ENCODE measurements at places on chromosomes 4 and X.

DNA sequence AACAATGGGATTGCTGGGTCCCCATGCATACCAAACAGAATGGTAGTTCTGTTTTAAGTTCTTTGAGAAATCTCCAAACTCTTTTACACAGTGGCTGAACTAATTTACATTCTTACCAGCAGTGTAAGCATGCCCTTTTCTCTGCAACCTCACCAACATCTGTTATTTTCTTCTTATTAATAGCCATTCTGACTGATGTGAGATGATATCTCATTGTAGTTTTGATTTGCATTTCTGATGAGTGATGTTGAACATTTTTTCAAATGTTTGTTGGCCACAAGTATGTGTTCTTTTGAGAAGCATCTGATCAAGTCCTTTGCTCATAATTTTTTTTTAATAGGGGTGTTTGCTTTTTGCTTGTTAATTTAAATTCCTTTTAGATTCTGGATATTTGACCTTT, 41.2 kb upstream of the ZMAT1 start:
- DNase-seq, result no peak

GRCh38 chr4:184514121-184514988, 40.0 kb upstream of the IRF2 start:
- DNase-seq, result no peak

DNA sequence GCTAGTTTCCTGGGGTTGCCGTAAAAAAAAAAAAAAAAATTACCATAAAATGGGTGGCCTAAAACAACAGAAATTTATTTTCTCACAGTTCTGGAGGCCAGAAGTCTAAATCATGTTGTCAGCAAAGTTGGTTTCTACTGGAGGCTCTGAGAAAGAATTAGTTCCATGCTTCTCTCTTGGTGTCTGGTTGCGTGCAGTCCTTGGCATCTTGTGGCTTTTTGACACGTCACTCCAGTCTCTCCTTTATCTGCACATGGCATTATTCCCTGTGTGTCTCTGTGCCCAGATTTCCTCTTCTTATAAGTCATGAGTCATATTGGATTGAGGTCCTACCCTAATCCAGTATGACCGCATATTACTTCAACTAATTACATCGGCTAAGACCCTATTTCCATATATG, 38.7 kb downstream of the SPATA4 start:
- no peak for DNase-seq

DNA sequence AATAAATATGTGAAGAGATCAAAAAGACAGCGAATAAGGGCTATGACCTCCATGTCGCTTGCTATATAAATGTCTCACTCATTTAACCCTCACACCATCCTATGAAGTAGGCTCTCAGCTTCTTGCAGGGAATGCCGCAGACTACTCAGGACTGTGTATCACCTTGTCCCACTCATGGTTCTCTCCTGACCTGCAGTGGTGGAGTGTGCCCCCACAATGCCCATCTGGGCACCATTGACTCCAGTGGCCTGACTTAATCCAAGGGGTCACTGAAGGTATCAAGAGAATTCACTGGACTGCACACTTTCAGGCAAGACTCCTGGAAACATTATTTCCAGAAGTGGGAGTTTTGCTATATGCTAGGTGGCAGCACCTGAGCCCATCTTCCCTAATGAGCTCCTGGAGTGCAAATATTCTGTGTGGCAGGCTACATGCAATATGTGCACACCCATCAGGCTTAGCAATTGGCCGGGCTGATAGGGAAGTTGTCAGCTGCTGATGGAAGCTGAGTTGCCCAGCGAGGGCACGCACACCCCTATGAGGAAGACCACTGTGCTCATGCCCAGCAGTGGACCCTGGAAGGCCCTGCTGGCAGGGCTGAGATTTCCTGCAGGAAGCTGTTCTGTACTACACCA, 8.2 kb upstream of the EFNB1 start:
- no peak for DNase-seq

- DNase-seq, result no peak
Measured at GRCh38 chrX:49308604-49309269, 5.3 kb downstream of the GAGE10 start.

GRCh38 chr4:105305019-105305836, 158.6 kb downstream of the TET2 start:
- no peak for DNase-seq

DNA sequence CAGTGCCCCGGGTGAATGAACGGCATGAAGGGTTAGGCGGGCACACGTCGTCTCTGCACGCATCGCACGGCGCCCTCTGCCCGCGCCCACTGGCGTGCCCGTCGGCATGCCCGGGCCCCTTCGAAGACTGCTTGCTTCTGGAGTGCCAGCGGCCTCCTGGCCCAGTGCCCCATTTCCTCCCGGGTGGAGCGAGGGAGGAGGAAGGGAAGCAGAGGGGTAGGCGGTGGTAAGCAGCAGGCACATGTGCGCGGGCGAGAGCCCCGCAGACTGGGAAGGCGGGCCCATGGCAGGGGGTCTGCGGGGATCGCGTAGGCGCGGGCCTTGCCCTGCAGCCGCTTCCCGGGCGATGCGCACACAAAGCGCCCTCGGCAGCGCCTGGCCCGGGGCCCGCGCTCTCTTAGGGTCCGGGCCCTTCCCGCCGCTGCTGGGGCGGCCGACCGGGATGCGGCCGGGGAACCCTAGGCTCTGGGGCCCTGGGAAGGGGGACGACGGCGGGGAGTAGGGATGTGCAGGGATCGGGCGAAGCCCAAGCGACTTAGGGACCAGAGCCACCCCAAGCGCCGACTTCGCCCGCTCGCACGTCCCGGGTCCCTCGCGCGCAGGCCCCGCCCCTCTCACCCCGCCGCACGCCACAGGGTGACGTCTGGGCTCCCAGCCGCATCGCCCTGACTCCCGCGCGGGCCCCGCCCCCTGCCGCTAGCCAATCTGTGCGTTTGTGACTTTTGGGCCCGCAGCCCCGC, 866 bp upstream of the EMD start:
- DNase-seq, result no peak

DNA sequence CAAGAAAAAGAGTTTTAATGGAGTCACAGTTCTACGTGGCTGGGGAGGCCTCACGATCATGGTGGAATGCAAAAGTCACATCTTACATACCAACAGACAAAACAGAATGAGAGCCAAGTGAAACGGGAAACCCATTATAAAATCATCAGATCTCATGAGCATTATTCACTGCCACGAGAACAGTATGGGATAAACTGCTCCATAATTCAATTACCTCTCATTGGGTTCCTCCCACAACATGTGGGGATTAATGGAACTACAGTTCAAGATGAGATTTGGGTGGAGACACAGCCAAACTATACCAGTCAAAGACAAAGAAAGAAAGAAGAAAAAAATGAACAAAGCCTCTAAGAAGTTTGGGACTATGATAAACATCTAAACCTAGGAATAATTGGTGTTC, 158.9 kb downstream of the GC start:
- DNase-seq, result no peak

- DNase-seq, result no peak
Measured at GRCh38 chr4:174422893-174423256, 99.4 kb downstream of the HPGD start.

DNA sequence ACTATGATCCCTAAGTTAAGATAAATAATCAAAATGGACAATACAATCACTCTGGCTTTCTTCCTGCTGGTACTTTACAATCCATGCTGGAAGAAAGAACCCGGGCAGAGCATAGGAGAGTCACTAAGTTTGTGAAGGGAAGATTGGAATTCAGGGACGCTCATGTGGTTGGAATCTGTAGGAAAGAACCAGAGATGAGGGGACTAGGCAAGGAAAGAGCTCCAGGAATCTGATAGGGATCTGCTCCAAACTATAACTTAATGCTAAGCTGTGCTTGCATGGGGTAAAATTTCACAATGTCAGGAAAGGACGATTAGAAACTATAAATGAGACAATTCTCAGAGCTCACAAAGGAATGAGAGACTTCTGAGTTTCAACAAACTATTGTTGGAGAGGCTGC, 167.5 kb downstream of the ADGRA3 start:
- no peak for DNase-seq

DNA sequence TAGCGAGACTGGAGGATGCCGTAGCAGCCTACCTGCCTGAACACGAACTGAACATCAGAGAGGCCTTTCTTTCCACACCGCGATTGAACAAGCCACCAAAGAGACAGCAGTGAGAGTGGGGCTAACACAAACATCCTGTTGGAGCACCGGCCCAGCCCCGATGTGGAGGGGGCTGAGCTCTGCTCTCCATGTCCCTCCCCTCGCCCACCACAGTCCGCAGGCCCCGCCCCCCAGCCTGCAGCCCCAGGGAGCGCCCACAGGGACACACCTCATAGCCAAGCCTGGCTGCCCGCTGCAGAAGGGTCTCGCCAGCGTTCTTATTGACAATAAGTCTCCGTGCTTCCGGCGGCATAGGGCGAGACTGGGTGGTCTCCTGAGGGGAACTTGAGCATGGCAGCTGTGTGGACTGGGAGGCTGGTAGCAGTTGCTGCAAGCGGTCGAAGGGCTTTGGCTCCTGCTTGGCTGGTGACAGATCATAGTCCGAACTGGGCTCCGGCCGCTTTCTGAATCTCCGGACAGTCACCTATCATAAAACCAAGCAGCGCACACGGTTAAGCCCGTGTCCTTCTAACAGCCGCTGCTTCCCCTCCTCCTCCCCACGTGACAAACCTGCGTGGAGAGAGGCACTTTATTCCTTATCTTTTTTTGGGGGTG, 35.8 kb downstream of the BCOR start:
- DNase-seq, result no peak

GRCh38 chr4:140931911-140932310, 175.7 kb upstream of the TBC1D9 start:
- DNase-seq, result no peak

- DNase-seq, result no peak
Measured at GRCh38 chr4:153466949-153467896, 1.1 kb downstream of the TMEM131L start.

- DNase-seq, result no peak
Measured at GRCh38 chrX:147763131-147763530, 148.6 kb upstream of the FMR1 start.

DNA sequence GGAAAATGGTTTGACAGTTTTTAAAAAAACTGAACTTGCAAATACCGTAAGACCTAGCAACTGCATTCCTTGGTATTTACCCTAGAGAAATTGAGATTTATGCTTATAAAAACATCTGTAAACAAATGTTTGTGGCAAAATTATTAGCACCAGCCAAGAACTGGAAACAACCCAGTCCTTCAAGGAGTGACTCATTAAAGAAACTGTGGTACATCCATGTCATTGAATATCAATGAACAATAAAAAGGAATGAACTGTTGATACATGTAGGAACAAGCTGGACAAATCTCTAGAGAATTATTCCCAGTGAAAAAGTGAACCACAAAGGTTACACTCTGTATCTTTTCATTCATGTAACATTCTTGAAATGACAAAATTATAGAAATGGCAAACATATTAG, 240.2 kb upstream of the ADAMTS3 start:
- DNase-seq, result no peak

- DNase-seq, result no peak
Measured at GRCh38 chr4:119286377-119287002, 35.4 kb downstream of the FABP2 start.

- no peak for DNase-seq
Measured at GRCh38 chr4:154368060-154368459, 123.5 kb downstream of the DCHS2 start.

DNA sequence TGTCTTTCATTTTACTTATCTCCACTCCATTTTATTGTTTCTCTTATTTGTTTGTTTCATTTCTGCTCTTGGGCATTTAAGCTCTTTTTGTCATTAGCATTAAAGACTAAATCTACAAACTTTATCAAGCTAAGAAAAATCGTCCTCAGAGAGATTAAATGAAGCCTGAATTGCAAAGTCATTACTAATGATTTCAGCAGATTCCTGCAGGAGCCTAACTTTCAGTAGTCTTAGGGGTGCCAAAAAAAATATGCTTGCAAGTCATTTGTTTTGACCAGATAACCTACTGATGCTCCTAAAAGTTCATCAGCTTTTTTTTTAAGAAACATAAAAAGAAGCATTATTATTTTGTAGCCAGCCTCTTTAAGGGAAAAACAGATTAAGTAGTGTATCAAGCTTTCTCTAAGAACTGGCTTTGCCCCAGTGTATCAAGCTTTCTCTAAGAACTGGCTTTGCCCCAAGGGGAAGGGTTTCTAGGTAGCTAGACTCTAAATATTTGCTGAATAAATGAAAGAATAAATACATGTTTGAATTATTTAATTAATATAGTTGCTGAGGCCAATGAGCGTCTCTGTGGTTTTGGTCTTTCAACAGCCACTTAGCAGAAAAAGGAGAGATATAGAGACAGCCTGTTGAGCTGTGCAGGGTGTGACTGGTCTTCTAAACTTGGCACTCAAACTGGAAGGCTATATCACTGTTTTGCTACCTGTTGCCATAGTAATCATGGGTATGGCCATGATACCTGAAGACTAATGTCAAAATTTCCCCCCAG, 174.2 kb downstream of the BTC start:
- no peak for DNase-seq

DNA sequence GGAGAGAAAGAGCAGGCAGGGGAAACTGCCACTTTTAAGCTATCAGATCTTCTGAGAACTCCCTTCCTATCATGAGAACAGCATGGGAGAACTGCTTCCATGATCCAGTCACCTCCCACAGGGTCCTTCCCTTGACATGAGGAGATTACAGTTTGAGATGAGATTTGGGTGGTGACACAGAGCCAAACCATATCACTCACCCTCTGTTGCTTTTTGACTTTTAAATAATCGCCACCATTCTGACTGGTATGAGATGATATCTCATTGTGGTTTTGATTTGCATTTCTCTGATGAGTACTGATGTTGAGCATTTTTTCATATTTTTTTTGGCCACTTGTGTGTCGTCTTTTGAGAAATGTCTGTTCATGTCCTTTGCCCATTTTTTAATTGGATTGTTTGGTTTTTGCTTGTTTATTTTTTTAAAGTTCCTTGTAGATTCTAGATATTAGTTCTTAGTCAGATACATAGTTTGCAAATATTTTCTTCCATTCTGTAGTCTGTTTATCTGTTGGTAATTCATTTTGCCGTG, 6.5 kb upstream of the PAQR3 start:
- no peak for DNase-seq

- no peak for DNase-seq
Measured at GRCh38 chrX:136710325-136710951, 62.5 kb downstream of the CD40LG start.

DNA sequence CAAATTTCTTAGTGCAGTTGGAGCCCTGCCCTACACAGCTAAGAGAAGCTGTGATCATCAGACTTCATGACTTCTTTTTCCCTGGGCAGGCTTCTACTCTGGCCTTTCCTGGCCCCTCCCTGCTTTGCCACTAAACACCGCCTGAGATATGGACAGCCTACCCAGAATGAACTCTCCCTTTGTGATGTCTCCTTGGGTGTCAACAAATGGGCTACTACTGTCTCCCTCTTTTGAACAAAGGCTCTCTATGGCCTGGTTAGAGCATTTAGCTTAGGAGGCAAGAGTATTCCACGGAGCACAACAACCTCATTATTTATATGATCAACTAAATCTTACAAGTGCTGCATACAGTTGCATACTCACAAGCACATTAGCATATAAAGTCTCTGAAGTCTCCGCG, 127.6 kb upstream of the HCCS start:
- no peak for DNase-seq

DNA sequence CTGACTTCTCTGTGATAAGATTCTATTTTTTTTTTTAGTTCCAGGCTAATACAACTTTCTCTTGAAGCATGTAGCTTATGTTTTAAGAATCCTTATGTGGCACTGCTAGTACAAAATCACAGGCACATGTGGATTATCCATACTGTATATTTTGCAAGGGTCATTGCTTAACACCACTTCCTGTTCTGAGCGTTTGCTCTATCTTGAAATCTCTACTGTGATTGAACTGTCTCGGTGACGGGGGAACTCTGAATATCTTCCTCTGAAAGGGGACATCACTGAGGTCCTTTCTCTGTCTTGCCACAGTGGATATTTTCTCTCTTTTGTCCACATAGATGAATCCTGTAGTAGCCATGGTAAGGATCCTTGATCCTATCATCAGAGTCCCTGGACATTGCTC, 2.1 kb upstream of the WFS1 start:
- no peak for DNase-seq
